ENCODE measurements at places on chromosomes 1 and 21.

- DNase-seq: no peak
Observed at GRCh38 chr1:197521118-197521739, 253.2 kb downstream of the CRB1 start.

DNA sequence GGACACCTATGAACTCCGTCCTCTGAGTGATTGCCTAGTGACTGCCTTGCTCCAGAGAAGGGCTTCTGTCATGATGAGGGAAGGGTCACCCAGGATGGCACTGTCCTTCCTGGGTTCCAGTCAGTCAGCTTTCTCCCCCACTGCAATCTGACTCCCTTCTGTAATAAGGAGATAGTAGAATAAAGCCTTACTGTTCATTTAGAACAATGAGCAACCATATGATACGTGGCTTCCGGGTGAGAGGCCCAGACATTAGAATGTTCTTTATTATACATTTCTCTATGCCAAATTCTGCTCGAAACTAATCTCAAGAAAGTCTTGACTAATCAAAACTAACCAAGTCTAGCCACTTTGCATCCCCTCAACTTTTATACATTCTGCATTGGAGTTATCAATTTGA is 8.5 kb upstream of the MTMR11 start:
- no peak for DNase-seq

DNA sequence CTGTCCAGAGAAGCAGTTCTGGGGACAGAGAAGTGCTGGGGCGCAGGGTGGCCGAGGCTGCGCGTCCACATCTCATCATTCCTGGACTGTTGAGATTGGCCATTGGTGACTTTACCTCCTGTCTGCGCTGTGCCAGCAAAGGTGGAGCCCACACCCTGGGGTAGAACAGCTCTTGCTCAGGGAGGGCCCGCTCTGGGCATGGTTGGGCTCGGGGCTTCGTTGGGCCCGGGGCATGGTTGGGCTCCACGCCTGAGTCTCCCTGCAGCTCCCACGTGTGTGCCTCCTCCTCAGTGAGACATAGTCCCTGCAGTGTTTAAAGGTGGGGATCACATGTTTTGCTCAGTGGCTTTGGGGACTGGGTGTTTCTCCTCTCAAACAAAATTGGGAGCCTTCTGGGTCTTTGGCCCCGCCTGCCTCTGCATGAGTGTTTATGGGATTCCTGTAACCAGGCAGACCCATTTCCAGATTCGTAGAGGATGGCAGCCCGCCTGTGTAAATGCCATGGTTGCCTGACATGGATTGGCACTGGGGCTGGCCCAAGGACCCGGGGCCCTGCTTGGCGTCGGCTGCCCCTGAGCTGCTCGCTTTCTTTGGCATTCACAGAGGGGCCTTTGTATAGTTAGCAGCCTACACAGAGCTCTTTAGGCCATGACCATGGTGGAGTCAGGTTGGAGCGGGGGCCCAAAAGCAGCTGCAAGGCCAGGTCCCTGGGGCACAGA is 104.6 kb downstream of the TLR5 start:
- no peak for DNase-seq

DNA sequence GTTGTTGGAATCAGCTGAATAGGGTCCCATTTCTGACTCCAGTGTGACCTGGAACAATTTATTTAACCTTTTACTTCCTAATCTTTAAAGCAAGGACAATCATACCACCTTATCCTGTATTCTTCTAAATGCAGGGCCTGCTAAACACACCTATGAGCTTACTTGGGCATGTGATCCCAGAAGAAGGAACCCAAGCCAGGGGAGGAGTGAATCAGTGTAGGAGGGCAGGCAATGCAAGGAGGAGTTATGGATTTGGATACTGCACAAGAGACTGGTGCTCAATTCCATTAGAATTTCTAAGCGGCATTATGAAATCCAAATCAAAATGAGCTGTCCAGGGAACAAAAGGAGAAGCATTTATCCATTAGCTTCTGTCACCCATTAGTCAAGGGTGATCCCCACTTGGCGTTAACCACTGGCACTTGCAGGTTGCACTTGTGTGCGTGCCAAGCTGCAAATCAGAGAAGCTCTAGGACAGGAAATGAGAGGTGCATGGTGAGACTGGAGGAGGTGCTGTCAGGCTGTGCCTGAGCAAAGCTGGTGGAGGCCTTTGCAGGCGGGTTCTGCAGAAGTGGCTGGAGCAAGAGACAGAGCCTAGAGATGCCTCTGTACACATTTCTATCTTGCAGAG is 297.2 kb upstream of the PLXNA2 start:
- no peak for DNase-seq

- DNase-seq: no peak
Observed at GRCh38 chr1:230863449-230863848, 4.9 kb downstream of the C1orf198 start.

DNA sequence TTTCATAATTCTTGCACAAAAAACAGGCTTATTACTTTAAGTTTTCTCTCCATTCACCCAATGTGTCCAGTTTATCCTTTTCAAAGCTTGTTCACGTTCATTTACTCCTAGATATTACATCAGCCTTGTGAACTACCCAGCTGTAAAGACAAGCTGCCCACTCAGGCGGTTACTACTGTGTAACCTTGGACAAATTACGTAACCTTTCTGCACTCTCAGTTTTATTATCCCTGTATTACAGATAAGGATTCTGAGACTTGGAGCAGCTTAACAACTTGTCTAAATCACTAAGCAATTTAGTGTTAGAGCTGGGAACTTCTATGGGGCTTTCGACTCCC is 20.5 kb upstream of the LPAR3 start:
- DNase-seq: no peak

- no peak for DNase-seq
Observed at GRCh38 chr1:113663165-113663951, 95.9 kb downstream of the PHTF1 start.

DNA sequence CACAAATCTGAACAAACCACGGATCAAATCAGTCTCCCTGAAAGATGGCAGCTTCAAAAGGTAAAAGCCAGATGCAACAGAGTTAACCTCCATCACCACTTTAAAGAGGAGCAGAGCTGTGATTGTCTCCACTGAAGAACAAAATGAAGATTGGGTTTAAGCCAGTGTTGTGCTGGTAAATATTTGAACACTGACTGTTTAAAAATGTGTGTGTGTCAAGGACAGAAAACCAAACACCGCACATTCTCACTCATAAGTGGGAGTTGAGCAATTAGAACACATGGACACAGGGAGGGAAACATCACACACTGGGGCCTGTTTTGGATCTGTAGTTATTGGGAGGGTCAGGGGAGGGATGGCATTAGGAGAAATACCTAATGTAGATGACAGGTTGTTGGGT is 83.9 kb downstream of the ST6GALNAC5 start:
- DNase-seq: no peak

DNA sequence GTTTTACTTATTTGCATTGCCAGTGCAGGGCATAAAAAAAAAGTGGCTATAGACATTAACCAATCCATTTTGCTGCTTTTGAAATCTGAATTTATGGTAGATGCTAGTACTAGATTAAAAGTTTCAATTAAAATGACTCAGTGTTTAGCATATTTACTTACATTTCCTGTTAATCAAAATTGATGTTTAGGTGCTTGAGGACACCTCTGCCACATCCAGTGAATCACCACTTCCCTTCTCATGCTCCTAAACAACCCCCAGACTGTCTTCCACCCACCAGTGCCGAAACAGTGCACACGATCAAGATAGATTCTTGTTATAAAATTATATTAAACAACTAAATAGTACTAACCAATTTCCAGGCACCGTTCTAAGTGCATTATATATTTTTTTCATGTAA is 32.7 kb downstream of the HSD17B7 start:
- DNase-seq: no peak

- DNase-seq: no peak
Observed at GRCh38 chr1:3423896-3424611, 30.4 kb upstream of the ARHGEF16 start.

DNA sequence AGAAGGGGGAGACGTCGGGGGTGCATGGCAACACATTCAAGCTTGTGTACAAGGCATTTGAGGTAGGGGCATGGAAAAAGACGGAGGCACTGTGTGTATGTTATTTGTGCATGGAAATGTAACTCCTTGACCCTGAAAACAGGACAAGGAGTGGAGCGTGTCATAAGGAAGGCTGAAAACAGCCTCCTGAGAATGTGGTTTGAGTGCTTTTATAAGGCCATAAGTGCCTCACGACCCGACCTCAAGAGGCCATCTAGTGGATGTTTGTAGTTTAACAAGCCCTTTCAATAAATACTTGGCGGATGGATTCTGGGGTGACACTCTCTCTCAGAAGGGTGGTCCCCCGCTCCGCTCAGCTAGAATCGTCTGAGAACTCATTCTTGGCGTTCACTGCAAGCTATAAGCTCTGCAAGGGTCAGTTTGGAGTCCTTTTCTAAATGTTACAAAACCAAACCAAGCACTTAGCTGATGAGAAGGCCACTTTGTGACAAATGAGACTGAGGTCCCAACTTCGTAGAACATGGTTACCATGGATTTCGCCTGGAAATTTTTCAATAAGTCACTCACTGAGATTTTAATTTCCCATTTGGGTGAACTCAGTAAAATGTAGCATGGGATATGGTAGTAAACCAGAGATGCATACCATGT is 38.8 kb upstream of the CLCA4 start:
- DNase-seq: no peak

GRCh38 chr1:180672105-180672504 is 40.3 kb downstream of the XPR1 start:
- DNase-seq: no peak

DNA sequence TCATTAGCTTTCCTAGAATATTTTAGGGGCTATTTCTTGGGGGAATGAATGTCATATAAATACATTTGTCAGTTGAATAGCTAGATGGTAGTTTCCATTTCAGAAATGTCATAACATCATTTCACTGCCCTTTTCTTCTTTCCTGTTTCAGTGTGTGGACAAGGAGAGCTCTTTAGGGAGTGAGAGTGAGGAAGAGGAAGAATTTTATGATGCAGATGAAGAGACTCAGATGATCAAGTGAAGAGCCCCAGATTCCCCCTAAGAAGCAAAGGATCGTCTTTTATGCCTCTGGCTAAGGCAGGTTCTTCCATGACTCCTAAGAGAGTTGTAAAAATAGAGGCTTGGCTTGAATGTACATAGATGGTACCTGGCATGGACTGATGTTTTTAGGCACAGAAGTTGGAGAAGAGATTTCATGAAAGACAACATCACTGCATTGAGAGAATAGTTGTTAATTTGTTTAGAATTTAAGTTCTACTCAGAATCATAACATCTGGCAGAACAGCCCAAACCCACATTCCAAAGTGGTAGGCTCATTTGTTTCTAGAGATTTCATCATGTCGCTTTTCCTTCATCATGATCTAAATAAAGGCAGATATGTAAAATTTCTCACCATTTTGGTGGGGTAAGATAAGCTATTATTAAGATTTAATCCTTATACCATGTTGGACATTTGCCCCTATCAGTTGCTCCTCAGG is 44.2 kb upstream of the MAB21L3 start:
- DNase-seq: no peak

DNA sequence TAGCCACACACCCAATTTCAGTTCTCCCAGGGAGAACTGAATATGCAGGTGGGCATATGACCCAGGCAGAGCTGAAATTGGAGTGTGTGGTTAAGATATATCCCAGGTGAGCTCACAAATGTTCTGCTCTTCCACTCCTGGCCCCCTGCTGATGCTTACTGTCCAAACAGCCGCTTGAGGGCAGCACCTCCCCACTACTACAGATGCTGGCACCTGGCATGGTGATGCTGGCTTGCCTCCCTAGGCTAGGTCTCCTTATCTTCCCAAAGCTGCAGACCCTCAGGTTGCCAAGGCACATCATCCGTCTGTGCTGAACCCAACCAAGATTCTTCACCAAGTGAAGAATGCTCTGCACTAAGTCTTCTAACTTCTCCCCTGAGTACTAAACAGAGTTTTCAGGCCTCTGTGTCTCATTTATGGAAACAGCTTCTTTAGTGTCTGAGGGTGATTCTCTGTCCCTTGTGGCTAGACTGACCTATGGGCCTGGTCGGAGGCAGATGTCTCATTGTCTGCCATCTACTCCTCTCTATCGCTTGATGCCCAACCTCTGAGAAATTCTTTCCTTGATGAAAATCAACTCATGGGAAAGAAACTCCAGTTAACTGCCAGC is 27.2 kb downstream of the XCL1 start:
- DNase-seq: peak; percentile 45

- DNase-seq: no peak
Observed at GRCh38 chr1:39238476-39238875, 34.0 kb downstream of the MACF1 start.

DNA sequence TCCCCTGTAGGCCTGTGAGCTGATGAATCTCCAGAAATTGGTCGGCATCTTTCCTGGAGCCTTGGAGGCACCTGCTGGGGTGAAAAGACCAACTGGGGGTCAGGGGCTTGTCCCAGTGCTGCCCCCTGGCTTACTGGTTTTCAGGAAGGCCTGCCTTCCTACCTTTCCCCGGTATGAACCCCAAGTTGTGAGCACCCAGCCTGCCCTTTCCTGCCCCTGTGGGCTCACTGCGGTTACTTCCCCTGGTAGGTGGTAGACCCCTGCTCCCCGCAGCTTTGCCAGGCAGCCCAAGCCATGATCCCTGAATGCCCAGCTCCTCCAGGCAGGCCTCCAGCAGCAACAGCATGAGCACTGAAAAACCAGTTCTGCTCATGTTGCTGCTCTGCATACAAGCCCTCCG is 10.2 kb downstream of the DMRTB1 start:
- DNase-seq: no peak

All from activated CD8-positive, alpha-beta memory T cell treated with anti-CD3 and anti-CD28 coated beads for 1 hour (primary cell).